ENCODE measurements at places on chromosomes 1 and 21. TPM values are rescaled to one million over a fixed set of nuclear protein-coding genes. Genes with fewer than 3 reads are reported as not detected.
A peak's percentile ranks its signal among the peaks of the same experiment; 100 is the strongest.

The PPM1J gene
- 4.6 TPM for total RNA-seq

The HES4 gene
- 10.9 TPM for total RNA-seq

The BSDC1 gene
- total RNA-seq: 64.9 TPM

The TMEM125 gene
- total RNA-seq: not detected

The CCDC17 gene
- total RNA-seq: 0.12 TPM

- no peak overlapping the region for H3K4me3 ChIP-seq
- peaks cover 15% of the 10 kb centered on the region for H3K4me1 ChIP-seq
- H3K27me3 ChIP-seq: no peaks in the 10 kb centered on the region
- H3K36me3 ChIP-seq: no peaks in the 10 kb centered on the region
- no peak overlapping the region for H3K27ac ChIP-seq
- DNase-seq: no peak
Measured at GRCh38 chr1:231274119-231274825, 33.3 kb downstream of the GNPAT start.

- peak; percentile 35 for DNase-seq
- H3K27ac ChIP-seq: no peak overlapping the region
- H3K27me3 ChIP-seq: no peaks in the 10 kb centered on the region
- no peaks in the 10 kb centered on the region for H3K36me3 ChIP-seq
- no peak overlapping the region for H3K4me3 ChIP-seq
- H3K4me1 ChIP-seq: peaks cover 11% of the 10 kb centered on the region
Measured at GRCh38 chr1:228978484-228979324, 243.4 kb downstream of the RHOU start.

DNA sequence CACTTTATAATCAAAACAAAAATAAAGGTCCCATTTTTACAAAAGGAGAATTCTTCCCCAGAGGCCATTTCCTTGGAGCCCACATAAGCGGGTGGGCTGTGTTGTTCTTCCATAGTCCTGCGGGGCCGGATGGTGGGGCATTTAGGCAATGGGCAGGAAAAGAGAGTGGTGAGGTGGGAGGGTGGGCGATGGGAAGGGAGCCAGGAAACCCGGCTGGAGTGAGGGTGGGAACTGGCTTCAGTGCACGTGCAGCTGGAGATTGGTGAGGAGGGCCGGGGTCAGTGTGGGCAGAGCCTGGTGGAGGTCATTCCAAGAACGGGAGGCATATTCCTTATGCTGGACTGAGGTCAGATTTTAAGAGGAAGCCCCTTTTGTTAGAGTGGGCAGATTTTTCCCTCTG, 13.6 kb downstream of the NENF start:
- H3K4me3 ChIP-seq: no peak overlapping the region
- no peaks in the 10 kb centered on the region for H3K27me3 ChIP-seq
- H3K36me3 ChIP-seq: no peaks in the 10 kb centered on the region
- DNase-seq: no peak

DNA sequence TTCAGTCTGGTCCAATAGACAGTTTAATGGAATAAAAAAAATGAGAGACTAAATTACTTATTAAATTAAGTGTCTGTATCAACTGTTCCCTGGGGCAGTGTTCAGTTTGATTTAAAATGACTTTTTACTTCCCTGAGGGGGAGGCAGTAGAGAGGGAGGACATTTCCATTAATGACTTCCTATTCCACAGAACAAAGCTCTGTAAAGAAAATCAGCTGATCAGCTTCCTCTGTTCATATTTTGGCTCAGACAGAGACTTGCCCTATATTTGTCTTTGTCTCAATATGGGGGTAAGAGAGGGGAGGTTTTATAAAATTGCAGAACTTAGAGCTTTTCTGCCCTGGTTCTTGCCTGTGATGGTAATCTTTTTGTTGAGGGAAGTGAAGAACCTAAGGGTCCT, 8.4 kb downstream of the CFAP126 start:
- no peak for DNase-seq
- H3K27ac ChIP-seq: no peak overlapping the region
- no peaks in the 10 kb centered on the region for H3K4me1 ChIP-seq

GRCh38 chr1:224846119-224846907, 83.2 kb upstream of the DNAH14 start:
- no peak overlapping the region for H3K4me3 ChIP-seq
- no peak for DNase-seq
- H3K27me3 ChIP-seq: no peaks in the 10 kb centered on the region
- no peak overlapping the region for H3K27ac ChIP-seq
- H3K4me1 ChIP-seq: no peaks in the 10 kb centered on the region

- H3K4me1 ChIP-seq: no peaks in the 10 kb centered on the region
- H3K27ac ChIP-seq: no peak overlapping the region
- DNase-seq: no peak
Measured at GRCh38 chr1:101144671-101145448, 92.0 kb upstream of the S1PR1 start.

DNA sequence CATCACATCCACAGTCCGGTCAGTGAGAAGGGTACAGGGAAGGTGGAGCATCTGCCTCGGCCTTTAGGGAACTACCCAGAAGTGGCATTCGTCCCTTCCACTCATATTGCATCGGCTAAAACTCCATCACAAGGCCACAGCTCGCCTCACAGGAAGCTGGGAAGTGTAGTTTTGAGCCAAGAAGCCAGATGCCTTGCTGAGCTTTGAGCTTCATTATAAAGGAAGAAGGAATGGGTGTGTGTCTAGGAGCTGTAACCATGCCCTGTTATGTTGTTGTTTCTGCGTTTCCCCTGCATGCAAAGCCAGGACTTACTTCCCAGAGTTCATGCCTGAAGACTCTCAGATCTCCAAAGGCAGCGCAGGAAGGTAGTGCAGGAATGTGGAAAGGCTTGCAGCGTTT, 61.1 kb downstream of the OPTC start:
- H3K36me3 ChIP-seq: no peaks in the 10 kb centered on the region
- no peaks in the 10 kb centered on the region for H3K27me3 ChIP-seq
- H3K4me1 ChIP-seq: peaks cover 42% of the 10 kb centered on the region
- H3K27ac ChIP-seq: peak overlapping the region; percentile 86
- H3K4me3 ChIP-seq: no peak overlapping the region
